ENCODE measurements at places on chromosomes 6 and 20.
A peak's percentile ranks its signal among the peaks of the same experiment; 100 is the strongest.

DNA sequence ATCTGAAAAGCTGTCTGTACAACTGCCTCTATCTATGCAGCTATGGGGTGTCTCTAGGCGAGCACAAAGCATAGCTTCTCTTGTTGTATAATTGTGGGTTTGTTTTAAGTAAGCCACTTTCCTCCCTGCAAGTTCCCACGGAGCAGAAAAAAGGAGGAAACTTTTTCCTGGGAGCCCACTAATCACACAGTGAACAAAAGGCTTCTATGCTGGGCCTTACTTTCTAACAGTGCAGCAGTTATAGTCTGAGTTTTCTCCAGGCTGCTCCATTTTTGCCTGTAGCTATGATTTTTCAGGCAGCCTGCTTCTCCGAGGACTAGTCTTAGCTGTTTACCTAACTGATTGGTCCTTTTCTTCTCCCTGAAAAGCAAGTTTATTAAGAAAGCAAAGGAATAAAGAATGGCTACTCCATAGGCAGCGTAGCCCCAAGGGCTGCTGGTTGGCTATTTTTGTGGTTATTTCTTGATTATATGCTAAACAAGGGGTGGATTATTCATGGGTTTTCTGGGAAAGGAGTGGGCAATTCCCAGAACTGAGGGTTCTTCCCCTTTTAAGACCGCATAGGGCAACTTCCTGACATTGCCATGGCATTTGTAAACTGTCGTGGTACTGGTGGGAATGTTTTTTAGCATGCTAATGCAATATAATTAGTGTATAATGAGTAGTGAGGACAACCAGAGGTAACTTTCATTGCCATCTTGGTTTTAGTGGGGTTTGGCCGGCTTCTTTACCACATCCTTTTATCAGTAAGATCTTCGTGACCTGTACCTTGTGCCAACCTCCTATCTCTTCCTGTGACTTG lies 84.3 kb downstream of the OPRM1 start:
- no peak for DNase-seq

- DNase-seq: no peak
Measured at GRCh38 chr6:35275744-35276260, 16.3 kb downstream of the ZNF76 start.

DNA sequence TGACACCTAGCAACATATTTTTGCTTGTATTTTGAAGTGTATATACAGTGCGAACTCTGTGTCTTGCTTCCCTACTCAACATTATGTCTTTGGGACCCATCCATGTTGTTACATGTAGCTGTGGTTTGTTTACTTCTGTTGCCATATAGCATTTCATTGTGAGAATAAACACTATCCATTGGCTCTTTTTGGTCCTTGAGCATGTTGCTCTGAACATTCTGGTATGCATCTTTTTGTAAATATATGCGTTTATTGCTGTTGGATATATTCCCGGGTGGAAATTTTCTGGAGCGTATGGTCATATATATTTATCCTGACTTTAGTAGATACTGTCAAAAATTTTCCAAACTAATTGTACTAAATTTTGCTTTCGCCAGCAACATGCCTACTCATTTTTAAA lies 222.5 kb upstream of the SPTLC3 start:
- no peak for DNase-seq

- DNase-seq: no peak
Measured at GRCh38 chr20:38349856-38350255, 3.6 kb downstream of the LBP start.

GRCh38 chr20:2212456-2213015 lies 83.3 kb upstream of the TGM3 start:
- no peak for DNase-seq

DNA sequence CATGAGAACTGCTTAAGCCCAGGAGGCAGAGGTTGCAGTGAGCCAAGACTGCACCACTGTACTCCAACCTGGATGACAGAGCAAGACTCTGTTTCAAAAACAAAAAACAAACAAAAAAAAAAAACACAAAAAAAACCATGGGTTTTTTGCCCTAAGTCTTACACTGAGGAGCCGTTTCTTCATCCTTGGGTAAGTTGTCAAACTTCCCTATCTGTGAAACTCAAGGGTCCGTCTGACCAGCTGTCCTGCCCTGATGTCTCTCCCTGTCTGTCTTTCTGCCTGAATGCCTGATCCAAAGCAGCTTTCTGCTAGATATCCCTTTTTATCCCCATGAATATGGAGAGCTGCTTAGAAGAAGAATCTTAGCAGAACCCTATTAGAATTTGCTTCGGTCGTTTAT lies 41.3 kb upstream of the CLDN20 start:
- no peak for DNase-seq

DNA sequence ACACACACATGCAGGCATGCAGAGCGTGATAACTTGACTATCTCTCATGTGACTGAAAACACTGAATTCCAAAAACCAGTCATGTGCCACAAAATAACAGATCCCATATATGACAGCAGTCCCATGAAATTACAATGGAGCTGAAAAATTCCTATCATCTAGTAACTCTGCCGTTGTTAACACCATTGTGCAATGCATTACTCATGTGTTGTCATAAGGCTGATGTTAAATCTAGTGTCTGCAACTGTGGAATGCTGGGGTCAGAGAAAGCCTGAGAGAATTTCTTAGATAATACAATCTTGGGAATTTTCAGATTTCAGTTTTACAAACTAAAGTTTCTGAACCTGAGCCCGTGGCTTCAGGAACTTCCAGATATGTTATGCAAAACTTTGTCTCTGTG lies 70.2 kb downstream of the LYRM4 start:
- peak; percentile 96 for DNase-seq
